ENCODE measurements at places on chromosomes 6 and 20.
A peak's percentile ranks its signal among the peaks of the same experiment; 100 is the strongest.

DNA sequence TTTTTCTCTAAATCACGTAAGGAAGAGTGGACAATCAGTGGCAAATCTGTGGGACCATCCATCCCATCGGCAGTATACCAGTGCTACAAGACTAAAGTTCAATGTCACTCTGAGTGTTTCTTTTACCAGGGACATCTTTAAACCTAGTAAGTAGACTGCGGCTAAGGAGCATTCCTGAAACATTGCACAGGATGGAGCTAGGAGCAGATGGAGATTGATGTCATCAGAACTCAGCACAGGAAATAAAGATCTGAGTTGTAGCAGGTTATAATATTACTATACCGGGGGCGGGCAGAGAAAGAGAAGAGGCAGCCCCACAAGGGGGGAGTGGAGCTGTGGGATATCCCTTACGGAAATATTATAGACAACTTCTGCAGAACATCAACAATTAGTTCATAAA is 162.1 kb downstream of the MTFR2 start:
- H3K27me3 ChIP-seq: no peaks in the 10 kb centered on the region
- peaks cover 27% of the 10 kb centered on the region for H3K4me1 ChIP-seq
- no peaks in the 10 kb centered on the region for H3K36me3 ChIP-seq
- H3K27ac ChIP-seq: no peak overlapping the region

- no peak for DNase-seq
- H3K4me3 ChIP-seq: no peak overlapping the region
- no peaks in the 10 kb centered on the region for H3K36me3 ChIP-seq
- peaks cover 3% of the 10 kb centered on the region for H3K27me3 ChIP-seq
Observed at GRCh38 chr6:79712144-79712543, 81.0 kb downstream of the SH3BGRL2 start.

- H3K27me3 ChIP-seq: peaks cover 29% of the 10 kb centered on the region
- H3K4me1 ChIP-seq: peaks cover 16% of the 10 kb centered on the region
- H3K4me3 ChIP-seq: no peak overlapping the region
Observed at GRCh38 chr6:37340639-37340943, 13.2 kb upstream of the RNF8 start.

GRCh38 chr20:1083431-1084080 is 34.8 kb upstream of the PSMF1 start:
- H3K36me3 ChIP-seq: peaks cover 10% of the 10 kb centered on the region
- no peak overlapping the region for H3K27ac ChIP-seq
- no peak overlapping the region for H3K4me3 ChIP-seq
- peaks cover 16% of the 10 kb centered on the region for H3K4me1 ChIP-seq
- DNase-seq: no peak

DNA sequence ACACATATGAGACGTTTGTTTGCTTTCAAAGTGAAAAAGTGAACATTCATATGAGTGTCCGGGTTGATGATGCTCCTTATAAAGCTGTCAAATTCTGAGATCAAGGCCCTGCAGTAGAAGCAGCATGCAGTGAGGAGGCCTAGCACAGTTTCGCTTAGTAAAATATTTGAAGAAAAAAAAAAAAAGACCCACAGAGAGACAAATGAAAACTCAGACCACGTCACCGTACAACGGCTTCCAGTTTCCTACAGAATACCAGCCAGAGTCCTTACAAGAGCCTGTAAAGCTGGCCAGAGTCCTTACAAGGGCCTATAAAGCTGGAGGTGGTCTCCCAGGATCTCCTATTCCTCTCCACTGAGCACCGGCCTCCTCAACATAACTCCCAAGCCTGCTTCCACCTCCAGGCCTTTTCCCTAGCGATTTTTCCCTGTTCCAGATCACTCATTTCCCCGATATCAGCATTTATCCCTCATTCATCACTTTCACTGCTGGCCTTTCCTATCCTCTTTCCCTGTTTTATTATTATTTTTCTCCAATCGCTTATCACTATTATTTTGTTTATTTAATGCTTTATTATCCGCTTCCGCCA is 1.5 kb upstream of the HMGN4 start:
- peak overlapping the region; percentile 98 for H3K27ac ChIP-seq
- no peak for DNase-seq
- H3K36me3 ChIP-seq: peaks cover 16% of the 10 kb centered on the region
- peak overlapping the region; percentile 90 for H3K4me3 ChIP-seq
- H3K4me1 ChIP-seq: peaks cover 59% of the 10 kb centered on the region

DNA sequence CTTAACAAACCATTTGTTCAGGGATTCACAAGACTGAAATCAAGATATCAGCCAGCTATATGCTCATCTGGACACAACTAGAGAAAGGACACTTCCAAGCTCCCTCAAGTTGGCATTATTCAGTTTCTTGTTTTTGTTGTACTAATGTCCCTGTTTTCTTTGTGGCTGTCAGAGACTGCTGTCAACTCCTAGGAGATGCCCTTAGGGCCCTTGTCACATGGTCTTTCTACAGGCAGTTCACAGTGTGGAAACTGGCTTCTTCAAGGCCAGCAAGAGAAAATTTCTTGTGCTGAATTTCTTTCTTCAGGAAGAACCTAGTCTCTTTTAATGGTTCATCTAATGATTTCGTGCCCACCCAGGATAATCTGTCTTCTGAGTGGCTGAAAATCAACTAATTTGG is 677.2 kb upstream of the MAN1A1 start:
- H3K27me3 ChIP-seq: peaks cover 6% of the 10 kb centered on the region
- H3K4me3 ChIP-seq: no peak overlapping the region
- H3K36me3 ChIP-seq: no peaks in the 10 kb centered on the region
- H3K27ac ChIP-seq: no peak overlapping the region
- DNase-seq: no peak
- H3K4me1 ChIP-seq: no peaks in the 10 kb centered on the region

DNA sequence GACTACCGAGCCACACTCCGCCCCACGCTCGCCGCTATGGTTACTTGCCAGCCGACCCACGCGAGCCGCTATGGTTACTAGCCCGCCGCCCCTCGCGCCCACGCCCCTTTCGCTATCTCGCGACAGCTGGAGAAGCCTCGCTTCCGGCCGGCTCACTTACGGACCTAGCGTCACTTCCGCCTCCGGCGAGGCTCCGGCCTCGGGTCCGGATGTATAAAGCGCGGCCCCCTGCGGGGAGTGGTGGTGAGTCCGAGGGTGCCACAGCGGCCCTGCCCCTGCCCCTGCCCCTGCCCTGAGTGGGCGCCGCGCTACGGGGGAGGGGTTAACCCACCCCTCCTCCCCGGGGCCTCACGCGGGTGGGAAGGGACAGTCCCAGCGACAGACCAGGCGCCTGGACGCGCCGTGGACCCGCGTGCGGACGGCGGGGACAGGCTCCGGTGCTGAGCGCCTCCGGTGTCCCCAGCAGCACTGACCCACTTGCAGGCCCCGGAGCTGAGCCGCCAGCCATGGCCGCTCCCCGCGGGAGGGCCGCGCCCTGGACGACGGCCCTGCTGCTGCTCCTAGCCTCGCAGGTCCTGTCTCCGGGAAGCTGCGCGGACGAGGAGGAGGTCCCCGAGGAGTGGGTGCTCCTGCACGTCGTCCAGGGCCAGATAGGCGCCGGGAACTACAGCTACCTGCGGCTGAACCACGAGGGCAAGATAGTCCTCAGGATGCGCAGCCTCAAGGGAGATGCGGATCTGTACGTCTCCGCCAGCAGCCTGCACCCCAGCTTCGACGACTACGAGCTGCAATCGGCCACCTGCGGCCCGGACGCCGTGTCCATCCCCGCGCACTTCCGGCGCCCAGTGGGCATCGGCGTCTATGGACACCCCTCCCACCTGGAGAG is at the start of the genes C6orf120 and WDR27:
TSS of gene C6orf120 (plus strand) at position 173 of the 886 bp plus-strand sequence. CDS start at position 507, 334 bp downstream.
TSS of gene WDR27 (minus strand) at position 76 of the 886 bp plus-strand sequence. CDS start 13,024 bp downstream, outside the sequence.
- peaks cover 26% of the 10 kb centered on the region for H3K36me3 ChIP-seq
- H3K4me3 ChIP-seq: peak within 1 kb of the TSS; percentile 96
- DNase-seq: peak; percentile 94
- H3K27ac ChIP-seq: peak within 1 kb of the TSS; percentile 88

GRCh38 chr20:57810511-57811373 is 100.9 kb upstream of the PMEPA1 start:
- peak overlapping the region; percentile 64 for H3K27ac ChIP-seq
- no peak overlapping the region for H3K4me3 ChIP-seq
- peaks cover 53% of the 10 kb centered on the region for H3K4me1 ChIP-seq

GRCh38 chr20:49769048-49769581 is 43.5 kb upstream of the SLC9A8 start:
- H3K27me3 ChIP-seq: peaks cover 5% of the 10 kb centered on the region
- DNase-seq: no peak
- H3K4me3 ChIP-seq: no peak overlapping the region
- no peaks in the 10 kb centered on the region for H3K36me3 ChIP-seq

DNA sequence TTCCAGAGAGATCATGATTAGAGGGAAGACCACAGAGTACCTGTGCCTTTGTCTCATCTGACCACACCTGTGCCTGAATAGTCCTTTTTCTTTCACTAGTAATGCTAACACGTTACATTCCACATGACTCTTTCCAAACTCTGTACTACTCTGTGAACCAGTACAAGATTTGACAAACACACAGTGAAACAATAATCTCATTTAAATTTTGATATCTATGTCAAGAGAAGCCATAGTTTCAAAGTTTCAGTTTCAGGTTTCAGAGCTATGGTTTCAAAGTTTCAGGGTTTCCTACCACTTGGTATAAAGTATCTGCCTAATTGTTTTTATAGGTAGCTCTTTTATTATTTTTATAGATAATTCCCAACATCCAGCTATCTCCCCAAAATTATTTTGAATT is 62.0 kb upstream of the PHACTR2 start:
- no peak for DNase-seq
- H3K4me3 ChIP-seq: no peak overlapping the region
- peaks cover 7% of the 10 kb centered on the region for H3K27me3 ChIP-seq
- H3K36me3 ChIP-seq: no peaks in the 10 kb centered on the region
- H3K4me1 ChIP-seq: peaks cover 25% of the 10 kb centered on the region
- H3K27ac ChIP-seq: no peak overlapping the region

DNA sequence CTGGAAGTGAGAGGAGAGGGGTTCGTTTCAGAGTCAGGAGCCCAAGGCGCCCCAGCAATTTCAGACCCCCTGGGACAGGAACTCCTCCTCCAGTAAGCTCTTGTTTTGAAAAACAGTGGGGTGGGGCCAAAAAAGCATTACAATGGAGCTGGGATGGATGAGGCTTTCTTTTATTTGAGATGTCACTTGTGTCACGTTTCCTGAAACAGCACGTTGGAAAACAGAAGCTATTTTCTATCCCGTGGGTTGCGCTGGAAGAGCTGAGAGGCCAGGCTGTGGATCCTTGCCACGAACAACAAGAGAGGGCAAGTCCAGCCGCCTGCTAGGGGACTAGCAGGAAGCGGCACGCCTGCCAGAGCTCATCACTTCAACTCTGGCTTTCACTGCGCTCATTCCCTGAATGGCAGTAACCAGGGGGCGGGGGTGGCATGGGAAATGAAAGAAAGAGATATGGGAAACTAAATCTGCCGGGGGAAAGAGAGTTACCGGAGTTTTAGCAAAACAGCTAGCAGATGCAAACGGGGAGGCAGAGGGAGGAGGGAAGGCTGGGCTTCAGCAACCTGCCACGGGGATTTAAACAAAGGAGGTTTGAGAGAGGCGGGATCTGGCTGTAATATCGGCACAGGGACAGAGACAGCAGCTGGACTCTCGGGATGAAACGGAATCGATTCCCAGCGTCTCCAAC is 34.6 kb downstream of the GCNT2 start:
- H3K36me3 ChIP-seq: no peaks in the 10 kb centered on the region
- H3K27ac ChIP-seq: peak overlapping the region; percentile 97
- DNase-seq: peak; percentile 55
- peaks cover 77% of the 10 kb centered on the region for H3K4me1 ChIP-seq

- H3K4me3 ChIP-seq: no peak overlapping the region
- H3K27me3 ChIP-seq: peaks cover 26% of the 10 kb centered on the region
- H3K36me3 ChIP-seq: no peaks in the 10 kb centered on the region
- peak overlapping the region; percentile 43 for H3K27ac ChIP-seq
- peaks cover 29% of the 10 kb centered on the region for H3K4me1 ChIP-seq
Observed at GRCh38 chr6:44332585-44332984, 9.9 kb upstream of the SPATS1 start.

GRCh38 chr20:21064924-21065323 is 41.2 kb downstream of the LINC00237 start:
- H3K36me3 ChIP-seq: no peaks in the 10 kb centered on the region
- no peak overlapping the region for H3K4me3 ChIP-seq
- H3K27ac ChIP-seq: no peak overlapping the region

- no peak overlapping the region for H3K4me3 ChIP-seq
- H3K36me3 ChIP-seq: no peaks in the 10 kb centered on the region
- no peak overlapping the region for H3K27ac ChIP-seq
- peaks cover 19% of the 10 kb centered on the region for H3K4me1 ChIP-seq
Observed at GRCh38 chr6:11473008-11473740, 64.4 kb upstream of the TMEM170B start.

- peaks cover 39% of the 10 kb centered on the region for H3K4me1 ChIP-seq
- H3K4me3 ChIP-seq: no peak overlapping the region
- peak overlapping the region; percentile 3 for H3K27ac ChIP-seq
- H3K36me3 ChIP-seq: no peaks in the 10 kb centered on the region
- DNase-seq: no peak
Observed at GRCh38 chr6:43250992-43251373, 7.7 kb downstream of the TTBK1 start.

GRCh38 chr6:41850861-41851260 is 44.3 kb downstream of the USP49 start:
- H3K27me3 ChIP-seq: no peaks in the 10 kb centered on the region
- peak overlapping the region; percentile 42 for H3K27ac ChIP-seq
- no peak overlapping the region for H3K4me3 ChIP-seq
- H3K36me3 ChIP-seq: peaks cover 46% of the 10 kb centered on the region
- no peak for DNase-seq

GRCh38 chr6:36526066-36526465 is 21.2 kb downstream of the STK38 start:
- H3K36me3 ChIP-seq: peaks cover 61% of the 10 kb centered on the region
- H3K27ac ChIP-seq: peak overlapping the region; percentile 20
- H3K27me3 ChIP-seq: no peaks in the 10 kb centered on the region
- DNase-seq: no peak

- H3K27me3 ChIP-seq: peaks cover 28% of the 10 kb centered on the region
- DNase-seq: no peak
- no peak overlapping the region for H3K4me3 ChIP-seq
Observed at GRCh38 chr20:40639132-40639531, 49.9 kb downstream of the MAFB start.

DNA sequence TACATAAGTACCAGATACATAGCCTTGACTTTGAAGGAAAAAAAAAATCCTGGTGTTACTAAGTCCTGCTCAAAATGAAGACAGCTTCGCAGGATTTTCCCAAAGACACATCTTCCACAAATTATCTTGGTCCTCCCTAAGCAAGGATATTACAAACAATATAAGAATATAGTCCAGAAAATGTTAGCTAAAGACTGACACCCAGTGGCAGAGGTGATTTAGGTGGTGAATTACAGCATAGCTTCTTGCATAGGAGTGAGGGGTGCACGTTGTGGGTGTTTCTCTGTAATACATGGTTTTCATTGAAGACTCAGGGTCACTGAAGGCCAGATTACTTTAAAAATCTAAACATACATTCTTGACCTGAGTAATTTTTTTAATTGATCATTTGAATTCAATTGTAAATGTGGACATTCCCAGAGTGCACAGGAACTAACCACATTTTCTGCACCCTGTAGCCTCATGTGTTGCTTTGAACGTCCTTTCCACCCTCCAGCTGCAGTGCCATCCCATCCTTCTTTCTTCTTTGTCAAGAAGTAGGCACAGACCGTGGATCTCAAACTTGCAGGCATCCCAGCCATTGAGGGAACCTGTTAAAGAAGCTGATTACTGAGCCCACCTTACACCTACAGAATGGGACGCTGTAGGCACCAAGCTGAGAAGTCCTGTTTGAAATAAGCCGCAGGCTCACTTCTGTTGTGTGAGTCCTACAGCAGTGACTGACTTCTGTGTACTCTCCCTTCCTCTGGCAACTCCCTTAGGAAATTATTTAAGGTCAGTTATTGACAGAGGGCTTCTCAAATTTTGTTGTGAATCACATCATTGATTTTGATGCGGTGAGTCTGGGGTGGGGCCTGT is 102.6 kb downstream of the PERP start:
- no peak for DNase-seq
- no peak overlapping the region for H3K27ac ChIP-seq
- H3K36me3 ChIP-seq: no peaks in the 10 kb centered on the region
- H3K27me3 ChIP-seq: peaks cover 7% of the 10 kb centered on the region
- no peak overlapping the region for H3K4me3 ChIP-seq
- peaks cover 11% of the 10 kb centered on the region for H3K4me1 ChIP-seq

Data from nephron progenitor cell (in vitro differentiated cells).